ENCODE measurements at places on chromosomes 2 and 18.

- DNase-seq: peak; percentile 65
These were observed 422.7 kb downstream of the TGIF1 start for GRCh38 chr18:3872641-3873040.

DNA sequence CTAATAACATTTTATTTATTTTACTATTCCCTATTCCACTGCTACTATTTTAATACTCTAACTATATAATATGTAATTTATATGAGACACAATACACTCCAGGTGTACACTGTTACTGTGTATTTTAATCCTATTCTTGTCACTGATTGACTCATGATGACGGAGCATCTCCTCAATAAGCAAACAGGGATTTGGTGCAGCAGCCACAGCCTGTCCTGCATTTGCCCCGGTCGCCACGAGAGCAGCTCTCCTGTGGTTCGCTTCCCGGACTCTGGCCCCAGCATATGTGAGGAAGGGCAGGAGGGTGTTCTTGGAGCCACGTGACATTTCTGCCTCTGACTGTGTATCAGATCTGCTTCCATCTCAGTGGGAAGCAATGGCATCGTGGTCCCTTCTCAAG lies 74.1 kb upstream of the PXDN start:
- no peak for DNase-seq

- no peak for DNase-seq
These were observed 17.1 kb upstream of the TMEM237 start for GRCh38 chr2:201660293-201660895.

GRCh38 chr2:66782780-66783361 lies 347.9 kb downstream of the MEIS1 start:
- DNase-seq: no peak

DNA sequence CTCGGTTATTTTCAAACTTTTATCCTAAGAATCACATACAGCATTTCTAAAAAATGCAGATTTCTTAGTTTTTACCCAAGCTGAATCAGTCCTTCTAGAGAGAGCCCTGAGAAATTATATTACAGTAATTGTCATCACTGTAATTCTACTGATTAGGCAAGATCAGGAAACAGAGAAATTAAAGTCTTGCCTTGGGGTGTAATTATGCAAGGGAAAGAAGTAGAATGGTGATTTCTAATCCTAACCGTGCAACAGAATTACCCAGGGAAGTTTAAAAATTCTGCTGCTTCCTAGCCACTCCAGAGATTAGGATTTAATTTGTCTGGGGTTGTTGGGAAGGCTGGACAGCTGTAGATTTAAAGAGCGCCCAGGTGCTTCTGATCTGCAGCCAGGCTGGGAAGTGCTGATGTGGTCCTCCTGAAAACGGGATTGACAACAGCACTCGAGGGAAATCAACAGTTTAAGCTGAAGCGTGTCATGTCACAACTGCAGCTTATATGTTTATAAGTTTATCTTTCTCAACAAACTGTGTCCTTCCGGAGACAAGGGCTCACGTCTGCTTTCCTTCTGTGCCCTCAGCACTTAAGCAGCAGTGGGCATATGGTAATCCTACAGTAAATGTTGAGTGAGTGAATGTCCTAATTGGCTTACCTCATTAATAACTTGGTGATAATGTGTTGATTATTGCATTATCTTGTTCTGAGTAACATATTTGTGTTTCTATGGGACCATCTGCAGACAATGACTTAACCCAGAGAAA lies 671.9 kb upstream of the SOX11 start:
- DNase-seq: no peak

GRCh38 chr2:15636972-15637785 lies 45.5 kb downstream of the DDX1 start:
- peak; percentile 80 for DNase-seq

GRCh38 chr2:235059161-235059560 lies 107.3 kb downstream of the SH3BP4 start:
- no peak for DNase-seq
